ENCODE measurements at places on chromosomes 6 and 20.

DNA sequence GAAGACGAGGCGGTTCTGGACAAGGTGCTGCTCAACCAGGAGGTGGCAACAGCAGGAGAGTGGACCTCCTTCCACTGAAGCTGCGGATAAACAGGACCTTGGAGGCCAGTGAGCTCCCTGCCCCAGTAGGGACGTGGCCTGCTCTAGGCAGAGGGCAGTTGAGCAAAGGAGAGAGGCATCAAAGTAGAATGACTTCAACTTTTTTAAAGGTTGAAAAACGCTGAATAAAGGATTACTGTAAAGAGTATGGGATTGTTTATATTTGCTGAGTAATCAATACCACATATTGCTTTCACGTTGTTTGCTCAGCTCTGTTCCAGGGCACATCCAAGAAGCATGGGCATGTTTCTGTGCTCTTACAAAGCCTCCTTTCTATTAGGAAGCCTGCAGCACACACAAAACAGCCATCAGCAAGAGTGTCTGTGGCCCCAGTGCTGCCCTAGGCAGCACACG, 48.1 kb downstream of the ERMARD start:
- no peak for DNase-seq

DNA sequence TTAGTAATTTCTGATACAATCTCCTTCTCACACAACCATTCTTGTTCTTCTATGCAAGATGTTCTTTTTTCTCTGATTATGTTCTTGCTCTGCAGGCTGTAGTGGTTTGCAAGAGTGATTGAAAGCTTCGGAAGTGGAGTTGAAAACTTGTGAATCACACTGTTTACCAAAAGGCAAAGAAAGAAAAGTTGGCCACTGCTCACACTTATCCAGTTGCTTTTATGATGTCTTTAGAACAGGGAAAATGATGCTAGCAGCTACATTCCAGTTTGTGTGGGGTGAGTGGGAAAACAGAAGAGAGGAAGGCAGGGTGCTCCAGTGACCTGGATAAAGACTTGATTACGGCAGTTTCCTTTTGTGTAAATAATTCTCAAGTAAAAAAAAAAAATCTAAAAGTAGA, 583.3 kb downstream of the TENT5A start:
- no peak for DNase-seq

DNA sequence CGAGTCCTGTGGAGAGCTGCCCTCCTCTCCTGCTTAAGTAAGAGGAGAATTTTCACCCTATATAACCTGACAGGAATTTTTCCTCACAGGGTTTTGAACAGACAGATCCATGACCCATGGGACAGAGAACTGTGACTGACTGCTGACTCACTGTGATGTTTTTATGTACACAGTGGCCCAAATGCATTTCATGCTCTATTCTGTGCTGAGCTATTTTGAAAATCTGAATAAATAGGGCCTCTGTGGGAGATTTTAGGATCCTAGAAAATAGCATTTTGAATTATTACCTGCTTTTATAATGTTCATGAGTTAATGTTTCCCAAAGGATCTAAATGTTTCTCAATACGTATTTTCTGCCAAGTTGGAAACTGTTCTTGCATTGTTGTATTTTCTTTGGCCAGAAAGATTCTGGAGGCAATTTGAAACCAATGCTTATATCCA, 577.4 kb downstream of the HTR1B start:
- DNase-seq, result no peak

- no peak for DNase-seq
Measured at GRCh38 chr20:48858075-48858790, 30.4 kb upstream of the PREX1 start.

- DNase-seq, result no peak
Measured at GRCh38 chr6:15296249-15296648, 50.4 kb downstream of the JARID2 start.

- no peak for DNase-seq
Measured at GRCh38 chr6:3315841-3316240, 57.1 kb downstream of the PSMG4 start.

GRCh38 chr20:492159-492558, 29.8 kb upstream of the TBC1D20 start:
- no peak for DNase-seq

GRCh38 chr6:45704056-45704800, 311.4 kb downstream of the CLIC5 start:
- no peak for DNase-seq

DNA sequence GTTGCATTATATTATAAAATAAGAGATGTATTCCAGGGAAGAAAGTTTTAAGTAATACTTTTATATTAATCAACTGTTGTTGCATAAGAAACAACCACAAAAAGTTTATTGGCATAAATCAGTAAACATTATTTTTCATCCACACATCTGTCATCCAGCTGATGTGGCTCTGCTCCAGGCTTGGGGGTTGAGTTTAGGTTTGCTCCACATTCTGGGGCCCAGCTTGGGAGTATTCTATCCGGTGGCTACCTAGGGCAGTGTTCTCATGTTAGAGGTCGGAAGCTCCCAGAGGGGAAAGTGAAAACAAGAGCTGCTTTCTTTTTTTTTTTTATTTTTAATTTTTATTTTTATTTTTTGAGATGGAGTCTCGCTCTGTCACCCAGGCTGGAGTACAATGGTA, 728.4 kb upstream of the FLRT3 start:
- DNase-seq, result no peak

DNA sequence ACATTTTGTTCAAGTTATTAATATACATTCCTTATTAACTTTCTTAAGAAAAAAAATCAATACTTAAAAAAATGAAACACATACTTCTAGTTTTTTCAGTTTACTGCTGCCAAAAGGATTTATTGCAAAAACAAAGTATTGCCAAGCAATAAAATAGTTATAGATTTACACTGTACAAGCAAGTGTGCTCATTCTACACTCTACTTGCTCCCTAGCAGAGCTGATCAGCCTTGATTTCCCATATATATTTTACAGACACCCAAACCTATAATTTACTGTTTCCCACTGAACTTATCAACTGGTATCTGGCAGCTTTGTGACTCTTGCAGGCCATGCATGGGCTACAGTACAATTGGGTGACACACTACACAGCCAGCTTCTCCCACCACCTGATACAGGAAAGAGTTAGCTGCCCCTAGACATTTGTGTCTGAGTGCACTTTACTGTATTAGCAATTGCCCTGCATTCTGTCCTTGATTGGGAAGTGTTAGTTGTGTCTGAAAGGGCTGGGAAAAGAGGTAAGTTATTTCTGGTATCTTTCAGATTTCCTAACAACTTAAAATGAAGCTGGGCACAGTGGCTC, 156.0 kb upstream of the BEND3 start:
- no peak for DNase-seq

GRCh38 chr6:7245668-7246393, 67.2 kb downstream of the SSR1 start:
- no peak for DNase-seq

GRCh38 chr6:113971741-113972140, 793 bp upstream of the HDAC2 start:
- no peak for DNase-seq

DNA sequence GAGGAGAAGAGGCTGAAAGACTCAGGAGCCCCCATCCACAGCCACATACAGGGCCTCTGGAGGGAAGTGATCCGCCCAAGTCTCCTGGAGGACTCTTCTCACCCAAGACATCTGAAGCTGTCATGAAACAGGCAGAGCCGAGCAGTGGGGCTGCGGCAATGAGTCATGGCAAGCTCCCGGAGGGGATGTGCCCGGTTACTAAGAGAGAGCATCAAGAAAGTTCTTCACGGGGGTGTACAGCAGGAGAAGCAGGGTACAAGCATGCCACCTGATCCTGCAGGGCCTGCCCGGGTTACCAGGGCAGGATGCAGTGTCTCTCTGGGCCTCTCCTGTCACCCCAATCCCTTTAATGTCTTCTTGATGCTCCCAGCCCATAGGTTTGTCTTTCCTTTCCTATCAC, 21.1 kb downstream of the TRIM26 start:
- DNase-seq, result no peak

DNA sequence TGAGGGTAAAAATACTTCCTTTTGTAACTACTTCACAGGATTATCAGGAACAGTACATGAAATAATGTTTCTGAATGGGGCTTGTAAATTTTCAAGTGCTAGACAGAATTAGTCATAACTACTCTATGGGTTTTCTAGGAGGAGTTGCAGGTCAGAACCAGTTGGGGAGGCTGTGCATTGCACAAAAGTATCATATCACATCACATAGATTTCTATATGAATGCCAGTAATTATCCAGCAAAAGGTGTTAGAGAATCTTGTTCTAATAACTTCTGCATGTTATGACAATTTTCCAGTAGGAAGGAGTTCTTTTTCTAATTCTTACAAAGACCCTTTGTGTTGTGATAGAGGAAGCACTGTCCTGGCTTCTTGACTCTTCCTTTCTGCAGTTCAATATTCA, 551.6 kb downstream of the COL12A1 start:
- DNase-seq, result no peak

GRCh38 chr20:1625083-1625690, 5.4 kb upstream of the SIRPB1 start:
- no peak for DNase-seq

DNA sequence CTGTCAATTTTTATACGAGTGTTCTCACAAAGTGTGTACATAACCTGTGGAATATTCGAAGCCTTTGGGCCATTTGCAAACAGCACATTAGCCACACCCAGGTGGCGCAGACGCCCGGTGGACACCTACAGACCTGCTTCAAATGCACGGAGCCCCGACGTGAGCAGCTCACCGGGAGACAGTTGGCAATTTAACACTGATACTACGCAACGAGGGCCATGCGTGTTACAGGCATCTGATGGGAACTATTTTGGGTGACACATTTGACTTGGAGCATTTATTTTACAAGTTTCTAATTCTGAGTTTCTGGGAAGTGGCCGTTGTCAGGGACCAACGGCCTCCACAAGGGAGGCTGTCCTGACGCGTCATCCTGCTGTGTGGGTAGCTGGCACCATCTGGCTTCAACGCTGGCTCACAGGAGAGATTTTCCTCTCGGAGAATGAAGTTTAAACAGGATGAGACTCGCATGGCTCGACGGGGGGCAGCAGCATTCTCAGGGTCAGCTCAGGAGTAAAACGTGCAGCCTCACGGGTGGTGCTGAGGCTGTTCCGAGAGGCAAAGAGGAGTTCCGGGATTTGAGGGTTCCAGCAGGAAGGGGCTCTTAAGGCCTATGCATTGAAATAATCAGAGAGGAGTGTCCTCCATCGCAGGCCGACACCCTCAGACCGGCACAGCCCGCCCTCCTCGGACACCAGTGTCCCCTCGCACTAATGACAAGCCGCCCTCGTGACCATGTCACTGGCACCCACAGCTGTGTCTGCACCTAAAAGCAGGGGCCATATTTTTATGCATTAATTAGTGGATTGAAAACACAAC, 207.4 kb downstream of the DLL1 start:
- no peak for DNase-seq

DNA sequence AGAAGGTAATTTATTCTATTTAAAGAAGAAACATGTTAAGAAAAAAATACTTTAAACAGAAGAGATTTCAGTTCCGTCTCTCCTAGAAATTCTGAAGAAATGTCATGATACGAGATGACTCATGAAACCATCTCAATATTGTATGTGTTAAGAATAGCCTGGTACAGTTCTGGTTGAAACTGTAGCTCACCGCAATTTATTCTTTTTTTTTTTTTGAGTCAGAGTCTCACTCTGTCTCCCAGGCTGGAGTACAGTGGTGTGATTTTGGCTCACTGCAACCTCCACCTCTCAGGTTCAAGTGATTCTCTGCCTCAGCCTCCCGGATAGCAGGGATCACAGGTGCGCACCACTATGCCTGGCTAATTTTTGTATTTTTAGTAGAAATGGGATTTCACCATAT, 103.3 kb downstream of the ARHGAP18 start:
- DNase-seq, result no peak

DNA sequence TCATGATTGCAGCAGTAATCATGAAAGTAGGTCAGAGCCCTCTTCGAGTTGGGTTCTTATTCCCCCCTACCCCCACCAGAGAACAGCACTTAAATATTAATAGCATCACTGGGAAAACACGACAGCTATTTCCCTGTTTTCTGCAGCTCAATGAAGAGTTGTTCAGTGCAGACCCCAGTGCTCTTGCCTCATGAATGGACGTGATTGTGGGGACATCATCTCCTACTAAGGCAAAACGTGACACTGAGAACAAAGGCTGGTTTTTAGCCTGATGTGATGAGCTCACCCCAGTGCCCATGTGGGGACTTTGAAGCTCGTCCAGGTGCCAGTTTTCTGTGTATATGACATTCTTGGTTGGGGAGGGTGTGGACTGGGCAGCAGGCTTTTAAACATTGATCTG, 105.9 kb downstream of the SLC35F1 start:
- no peak for DNase-seq

DNA sequence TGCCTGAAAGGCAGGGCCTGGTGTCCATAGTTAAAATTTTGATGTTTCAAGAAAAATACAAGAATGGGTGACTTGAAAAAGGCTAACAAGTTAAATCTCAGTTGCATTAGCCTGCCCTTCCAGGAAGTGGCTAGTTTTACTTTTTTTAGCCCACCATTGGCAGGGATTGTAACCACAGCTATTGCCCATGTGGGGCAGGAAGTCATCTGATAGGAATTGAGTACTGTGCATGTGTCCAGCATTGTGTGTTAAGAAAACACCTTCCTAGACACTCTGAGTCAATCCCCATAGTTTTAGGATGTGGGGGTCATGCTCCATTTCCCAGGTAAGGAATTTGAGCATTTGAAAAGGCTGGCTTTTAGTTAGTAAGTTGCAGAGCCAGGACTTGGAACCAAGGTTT, 26.9 kb downstream of the LYRM2 start:
- DNase-seq, result no peak

- DNase-seq, result no peak
Measured at GRCh38 chr20:13778827-13779226, 5.9 kb downstream of the ESF1 start.

DNA sequence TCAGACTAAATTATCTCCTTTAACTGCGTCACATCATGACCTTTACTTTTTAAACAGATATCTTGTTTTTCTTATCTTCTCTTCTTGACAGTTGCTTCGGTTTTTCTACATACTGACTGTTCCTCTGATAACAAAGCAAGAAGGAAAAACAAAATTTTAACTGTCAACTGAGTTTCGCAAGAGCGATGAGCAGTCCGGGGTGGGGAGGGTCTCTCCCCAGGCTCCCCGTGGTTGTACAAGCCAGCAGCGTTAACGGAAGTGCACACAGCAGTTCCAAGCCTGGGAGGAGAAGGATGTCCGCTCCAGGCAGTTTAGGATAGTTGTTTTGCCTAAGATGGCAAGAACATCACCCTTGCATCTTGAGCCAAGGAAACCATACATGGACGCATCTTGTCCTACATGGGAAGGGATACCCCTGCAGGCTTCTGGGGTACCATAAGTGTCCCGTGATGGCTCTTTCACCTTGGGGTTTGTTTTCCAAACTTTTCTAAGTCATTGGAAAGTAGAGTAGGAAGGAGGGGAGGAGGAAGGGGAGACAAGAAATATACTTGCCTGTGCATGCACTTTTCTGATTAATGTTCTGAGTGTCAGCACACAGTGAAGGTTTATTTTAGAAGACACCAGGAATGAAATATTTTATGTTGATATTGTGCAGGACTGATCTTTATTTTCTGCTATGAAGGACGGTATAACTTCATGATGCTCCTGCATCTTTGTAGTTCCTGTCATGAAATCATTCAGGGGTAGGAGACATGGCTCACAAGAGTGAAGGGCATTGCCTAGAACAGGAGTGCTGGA, 20.8 kb downstream of the SLC24A3 start:
- DNase-seq, result no peak

GRCh38 chr6:161303628-161304340, 29.9 kb upstream of the AGPAT4 start:
- no peak for DNase-seq

GRCh38 chr6:31070711-31071197, 41.6 kb downstream of the C6orf15 start:
- DNase-seq, result peak; percentile 21

GRCh38 chr20:54510541-54511129, 35.2 kb downstream of the DOK5 start:
- no peak for DNase-seq
